ENCODE measurements at places on chromosomes 12 and 14.

GRCh38 chr14:36818246-36818645, 156.6 kb downstream of the PAX9 start:
- no peak for DNase-seq

DNA sequence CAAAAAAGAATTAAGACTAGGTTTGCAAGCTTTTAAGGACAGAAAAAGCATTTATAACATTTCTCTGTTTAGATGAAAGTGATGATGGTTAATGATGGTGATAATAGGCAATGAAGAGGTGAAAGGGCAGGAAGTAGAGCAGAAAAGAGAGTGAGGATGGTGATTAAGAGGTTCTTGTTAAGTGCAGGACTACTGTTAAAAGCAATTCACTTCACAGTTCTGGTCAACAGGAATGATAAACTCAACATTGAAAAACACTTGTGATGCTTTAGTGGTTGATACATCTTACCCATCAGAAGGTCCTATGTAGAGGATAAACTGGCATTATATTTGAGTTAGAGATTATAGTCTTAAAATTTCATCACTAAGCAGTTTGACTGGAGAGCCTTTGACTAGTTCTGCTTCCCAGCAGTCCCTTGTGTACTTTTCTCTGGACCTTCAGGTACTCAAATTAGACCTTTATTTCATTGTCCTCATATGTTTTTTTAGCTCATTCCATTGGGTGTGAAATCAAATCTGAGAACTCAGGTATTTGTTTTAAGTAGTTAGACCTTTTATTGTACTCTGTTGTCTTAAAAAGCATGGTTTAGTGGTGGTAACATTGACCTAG, 10.9 kb downstream of the RAP1B start:
- no peak for DNase-seq

- no peak for DNase-seq
Observed at GRCh38 chr14:66174453-66174891, 311.7 kb upstream of the CCDC196 start.

- DNase-seq, result no peak
Observed at GRCh38 chr14:60357551-60358149, 108.6 kb downstream of the PPM1A start.

- DNase-seq, result no peak
Observed at GRCh38 chr14:71532790-71533189, 399.4 kb upstream of the RGS6 start.

DNA sequence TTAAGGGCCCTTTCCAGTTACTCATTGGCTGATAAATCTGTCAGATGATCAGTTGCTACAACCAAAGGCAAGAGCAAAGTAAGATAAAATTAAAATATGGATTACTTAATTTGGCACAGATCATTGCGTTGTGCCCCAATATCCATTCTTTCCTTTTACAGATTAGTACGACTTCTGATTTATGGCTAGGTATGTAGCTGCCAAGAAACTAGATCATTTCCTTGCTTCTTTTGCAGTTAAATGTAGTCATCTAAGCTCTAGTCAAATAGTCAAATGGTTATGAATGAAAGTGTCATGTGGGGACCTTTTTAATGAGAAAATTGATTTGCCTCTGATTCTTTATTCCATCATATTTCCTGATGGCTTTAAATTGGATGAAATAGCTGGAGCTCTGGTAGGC, 1039.9 kb upstream of the FLRT2 start:
- no peak for DNase-seq
